Keratinocyte (primary cell): ENCODE measurements at places on chromosomes 4 and X. TPM values are rescaled to one million over a fixed set of nuclear protein-coding genes. Genes with fewer than 3 reads are reported as not detected.

GRCh38 chr4:77473509-77473908 lies 132.1 kb upstream of the CXCL13 start:
- no peak for DNase-seq

- no peak for DNase-seq
These were observed 177.6 kb downstream of the IQCM start for GRCh38 chr4:149638073-149638472.

PDZD4 gene
- 0.05 to 0.35 TPM (median 0.05 TPM) in 3 replicates for polyA plus RNA-seq

DNA sequence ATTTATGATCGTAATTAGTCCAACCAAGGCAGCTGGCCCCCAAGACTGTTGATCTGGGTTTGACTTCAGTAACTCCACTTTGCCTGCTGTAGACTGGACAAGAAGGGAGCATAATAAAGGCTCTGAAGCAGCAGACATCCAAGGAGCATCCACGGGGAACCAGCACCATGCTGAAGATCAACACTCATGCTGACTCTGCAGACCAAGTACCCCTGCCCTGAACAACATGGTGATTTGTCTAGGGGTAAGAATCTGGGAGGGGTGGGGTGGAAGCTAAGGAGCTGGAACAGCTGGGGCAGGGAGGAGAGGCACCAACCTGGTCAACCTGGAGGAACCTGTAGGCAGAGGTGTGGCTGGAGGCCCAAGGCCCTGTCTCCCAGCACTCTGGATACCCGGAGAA lies 2.1 kb downstream of the TEC start:
- DNase-seq, result no peak

- DNase-seq, result no peak
These were observed 22.6 kb upstream of the CD38 start for GRCh38 chr4:15755321-15756155.

- no peak for DNase-seq
These were observed 45.6 kb upstream of the GRID2 start for GRCh38 chr4:92257931-92258857.

GRCh38 chrX:148976571-148977400 lies 476.4 kb downstream of the AFF2 start:
- no peak for DNase-seq

TEX11 gene
- polyA plus RNA-seq, result not detected in 3 replicates

DNA sequence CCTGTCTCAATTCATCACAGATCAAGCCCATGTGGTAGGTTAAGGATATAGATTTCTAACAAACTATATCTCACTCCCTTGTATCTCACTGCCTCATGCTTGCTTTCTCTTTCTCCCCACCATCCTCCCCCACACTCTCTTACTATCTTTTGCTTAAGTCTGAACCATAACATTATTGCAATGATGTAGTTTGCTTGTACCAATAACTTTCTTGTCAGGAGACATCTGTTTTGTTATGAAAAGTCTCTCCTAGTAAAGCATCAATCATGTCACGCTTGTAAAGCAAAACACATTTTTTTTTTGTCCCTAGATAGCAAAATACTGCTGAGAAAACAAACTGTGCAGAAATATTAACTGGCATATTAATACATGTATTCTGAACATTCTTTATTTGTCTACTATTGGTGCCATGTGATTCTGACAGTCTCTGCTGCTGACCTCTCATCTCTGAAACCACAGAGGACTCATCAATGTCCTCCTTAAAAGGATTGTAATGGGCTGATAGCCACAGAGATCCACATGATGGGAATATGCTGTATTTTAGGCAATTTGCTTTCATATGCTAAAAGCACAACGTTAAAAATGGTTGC lies 217.5 kb downstream of the VEGFC start:
- DNase-seq, result no peak
